ENCODE measurements at places on chromosomes 11 and 22.

DNA sequence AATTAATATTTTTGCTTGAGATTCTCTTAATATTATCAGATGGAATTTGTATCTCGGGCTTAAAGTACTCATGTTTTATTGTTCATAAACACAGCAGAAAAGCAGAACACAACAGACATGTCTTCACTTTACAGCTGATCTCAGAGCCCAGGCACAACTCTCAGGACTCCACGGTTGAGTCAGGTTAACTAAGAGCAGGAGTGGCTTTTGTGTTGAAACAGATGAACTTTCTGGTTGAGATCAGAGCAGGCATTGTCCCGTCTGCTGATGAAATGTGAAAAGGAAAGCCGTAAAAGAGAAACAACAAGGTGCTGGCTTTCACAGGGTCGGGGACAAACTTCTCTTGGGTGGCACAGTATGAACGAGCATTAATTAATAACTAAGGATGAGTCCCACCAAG, 49.0 kb downstream of the JHY start:
- no peak for DNase-seq

DNA sequence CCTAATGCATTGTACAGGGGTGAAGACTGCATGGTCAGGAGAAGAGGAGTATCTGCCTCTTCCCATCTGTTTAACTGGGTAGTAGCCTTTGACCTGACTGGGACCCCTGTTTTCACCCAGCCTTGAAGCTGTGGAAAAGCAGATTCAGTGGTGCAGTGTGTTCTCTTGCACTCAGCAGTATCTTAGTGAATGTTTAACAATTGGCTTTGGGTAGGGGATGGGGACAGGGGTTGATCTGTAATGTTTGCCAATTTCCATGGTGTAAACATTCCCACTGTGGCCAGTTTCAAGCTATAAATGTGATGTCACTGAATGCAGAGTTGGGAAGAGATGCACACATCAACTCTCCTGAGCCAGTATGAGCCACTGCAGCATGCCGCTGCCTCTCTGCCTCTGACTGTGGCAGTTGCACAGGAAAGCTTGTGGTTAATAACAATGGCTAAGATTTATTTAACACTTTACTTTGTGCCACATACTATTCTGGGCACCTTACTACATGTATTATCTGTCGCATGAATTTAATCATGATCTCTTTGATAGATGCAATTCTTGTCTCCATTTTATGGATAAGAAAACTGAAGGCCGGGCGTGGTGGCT, 15.7 kb downstream of the FJX1 start:
- no peak for DNase-seq

DNA sequence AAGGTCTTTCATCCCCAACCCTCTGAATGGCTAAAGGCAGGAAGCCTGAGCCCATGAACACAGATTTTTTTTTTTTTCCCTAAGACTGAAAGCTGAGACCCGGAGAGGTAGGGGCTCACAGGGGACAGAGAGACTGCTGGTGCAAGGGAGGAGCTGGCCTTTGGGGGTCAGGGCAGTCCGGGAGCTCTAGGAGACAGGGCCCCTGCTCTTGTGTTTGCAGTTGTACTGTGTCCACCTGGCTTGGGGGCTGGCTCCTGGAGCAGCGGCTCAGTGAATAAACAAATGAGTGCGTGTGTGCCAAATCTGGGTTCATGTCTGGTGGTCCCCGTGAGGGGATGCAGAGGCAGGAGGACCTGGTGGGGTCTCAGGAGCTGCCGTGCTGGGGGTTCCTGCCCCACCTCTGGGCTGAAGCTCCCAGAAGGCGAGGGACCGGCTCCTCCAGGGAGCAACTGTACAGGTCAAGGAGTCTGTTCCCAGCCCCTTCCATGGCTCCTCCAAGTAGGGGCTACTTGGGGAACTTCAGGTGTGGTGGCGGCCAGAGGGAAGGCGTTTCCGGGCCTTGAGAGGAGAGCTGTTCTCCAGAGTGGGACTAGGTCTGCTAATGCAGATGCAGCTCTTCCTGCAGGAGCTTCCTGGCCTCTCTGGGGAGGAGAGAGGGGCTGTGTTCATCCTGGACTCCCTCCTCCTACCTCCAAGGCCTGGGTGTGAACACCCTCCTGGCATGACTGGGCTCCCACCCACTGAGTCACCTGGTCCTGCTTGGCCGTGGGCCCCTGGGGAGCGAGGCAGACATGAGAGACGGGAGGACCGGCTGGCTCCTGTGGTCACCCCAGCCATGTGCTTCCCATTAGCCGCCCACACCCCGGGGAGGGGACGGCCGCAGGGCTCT, 57.6 kb downstream of the FBXO7 start:
- no peak for DNase-seq

DNA sequence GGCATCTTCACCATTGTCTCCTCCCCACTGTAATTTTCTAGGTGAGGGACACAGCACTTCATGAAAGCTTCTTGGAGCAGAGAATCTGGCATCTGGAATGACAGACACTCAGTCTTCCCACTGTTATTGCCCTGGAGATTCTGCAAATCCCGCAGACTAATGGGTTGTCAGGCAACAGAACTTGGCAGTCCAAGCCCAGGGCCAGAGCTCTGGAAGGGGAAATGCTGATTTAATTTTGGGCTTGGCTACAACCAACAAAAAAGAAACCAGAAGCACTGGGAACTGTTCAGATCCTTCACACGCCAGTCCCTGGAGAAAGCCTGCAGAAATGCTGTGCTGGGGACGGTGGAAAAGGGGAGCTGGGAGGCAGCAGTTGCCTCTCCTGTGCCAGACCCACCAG, 71.5 kb upstream of the BID start:
- no peak for DNase-seq

DNA sequence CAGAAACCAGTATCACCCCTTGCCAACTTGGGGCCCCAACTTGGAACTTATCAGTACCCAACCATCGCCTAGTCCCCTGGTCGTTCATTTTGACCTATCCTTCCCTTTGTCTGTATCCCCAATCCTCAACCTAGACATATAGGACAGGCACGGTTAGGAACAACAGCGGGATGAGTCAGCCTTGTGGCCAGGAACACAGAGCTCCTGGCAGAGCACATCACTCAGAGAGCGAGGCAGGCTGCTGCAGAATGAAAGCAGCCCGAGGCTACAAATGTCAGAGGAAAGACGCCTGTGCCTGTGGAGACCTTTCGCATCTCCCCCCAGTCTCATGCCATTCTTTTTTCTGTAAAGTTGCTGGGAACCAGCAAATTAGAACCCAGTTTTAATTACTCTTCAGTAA, 14.6 kb downstream of the DKK3 start:
- no peak for DNase-seq

- DNase-seq = no peak
Measured at GRCh38 chr11:5967708-5968107, 586 bp downstream of the OR56A5 start.

- DNase-seq = no peak
Measured at GRCh38 chr11:117924631-117925170, 4.5 kb downstream of the TMPRSS13 start.

DNA sequence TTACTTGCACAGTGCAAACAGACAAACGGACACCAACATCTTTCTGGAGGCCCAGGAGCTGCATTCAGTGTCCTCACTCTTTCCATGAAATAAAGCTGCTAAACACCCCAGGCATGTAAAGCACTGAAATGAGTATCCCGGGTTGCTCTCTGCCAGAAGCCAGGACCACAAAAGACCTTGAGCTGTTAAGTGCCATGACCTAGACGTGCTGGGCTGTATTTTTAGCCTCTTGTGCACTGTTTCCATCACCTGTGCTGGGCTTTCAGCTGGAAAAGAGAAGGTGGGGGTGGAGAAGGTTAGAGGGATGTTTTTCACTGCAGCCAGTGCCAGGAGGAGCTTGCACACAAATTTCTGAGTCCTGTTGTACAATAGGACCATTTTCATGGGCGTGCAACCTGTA, 3.4 kb upstream of the KREMEN1 start:
- DNase-seq = no peak

DNA sequence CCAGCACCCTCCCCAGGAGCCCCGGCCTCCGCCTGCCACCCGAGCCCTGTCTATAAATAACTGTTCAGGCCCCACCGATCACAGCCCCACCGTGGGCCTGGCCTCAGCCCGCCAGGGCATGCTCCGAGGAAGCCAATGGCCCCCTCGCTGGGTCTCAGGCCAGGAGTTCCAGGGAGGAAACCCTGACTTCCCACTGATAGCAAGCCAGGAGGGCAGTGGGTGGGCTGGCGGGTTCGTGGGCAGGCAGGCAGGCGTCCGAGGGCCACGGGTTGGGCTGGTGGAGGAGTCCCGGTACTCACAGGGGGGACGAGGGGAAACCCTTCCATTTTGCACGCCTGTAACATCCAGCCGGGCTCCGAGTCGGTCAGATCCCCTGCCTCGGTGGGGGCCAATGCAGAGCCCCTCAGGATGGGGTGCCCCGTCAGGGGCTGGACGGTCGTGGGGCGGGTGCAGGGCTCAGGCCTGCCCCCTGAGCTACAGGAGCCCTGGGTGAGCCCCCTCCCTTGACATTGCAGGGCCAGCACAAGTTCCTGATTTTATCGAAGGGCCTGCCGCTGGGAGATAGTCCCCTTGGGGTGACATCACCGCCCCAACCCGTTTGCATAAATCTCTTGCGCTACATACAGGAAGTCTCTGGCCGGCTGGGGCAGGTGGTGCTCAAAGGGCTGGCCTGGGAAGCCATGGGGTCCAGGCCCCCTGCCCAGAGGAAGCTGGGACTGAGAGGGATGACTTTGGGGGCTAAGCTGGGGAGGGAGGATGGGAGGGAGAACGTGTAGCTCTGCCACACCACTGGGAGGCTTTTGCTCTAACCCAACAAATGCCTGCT, at the start of gene SPI1:
Gene SPI1, minus strand, starts transcription at position 538 of the 826 bp plus-strand sequence. Its CDS starts 194 bp downstream, at position 344.
- DNase-seq = no peak

- no peak for DNase-seq
Measured at GRCh38 chr22:49751318-49751965, 76.2 kb downstream of the BRD1 start.

DNA sequence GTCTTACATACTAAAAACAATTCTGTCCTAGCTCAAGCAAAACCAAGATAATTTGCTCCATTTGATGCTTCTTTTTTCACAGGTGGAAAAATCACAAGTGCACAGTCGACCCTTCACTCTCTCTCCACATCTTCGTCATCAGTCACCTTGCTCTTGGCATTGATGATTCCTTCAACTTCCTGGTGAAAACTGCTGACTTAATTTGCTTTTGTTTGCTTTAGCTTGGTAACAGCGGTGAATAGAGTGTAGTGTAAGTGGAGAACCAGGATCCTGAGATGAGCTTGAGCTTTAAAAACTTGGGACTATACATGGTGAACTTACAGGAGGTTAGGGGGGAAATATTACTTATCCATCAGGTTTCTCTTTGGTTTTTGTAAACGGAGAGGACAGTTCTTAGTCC, 331.1 kb upstream of the ARHGAP42 start:
- DNase-seq = no peak

DNA sequence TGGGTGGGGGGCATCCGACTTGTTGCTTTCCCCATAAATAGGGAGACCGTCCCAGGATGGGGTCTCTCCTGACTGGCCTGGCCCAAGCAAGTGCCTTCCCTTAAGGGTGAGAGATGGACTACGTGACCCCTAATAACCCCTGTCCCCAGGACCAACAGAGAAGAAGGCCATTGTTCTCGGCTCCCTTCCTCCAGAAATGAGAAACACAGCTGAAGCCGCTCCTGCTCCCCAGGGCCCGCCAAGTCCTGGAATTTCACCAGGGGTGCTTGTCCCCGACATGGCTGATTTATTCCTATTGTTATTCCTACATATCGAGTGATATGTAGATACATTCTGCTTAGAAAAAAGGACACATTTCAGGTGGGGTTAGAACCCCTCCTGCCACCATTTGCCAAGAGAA, 100.8 kb downstream of the TP53I11 start:
- no peak for DNase-seq

- DNase-seq = no peak
Measured at GRCh38 chr22:46023558-46023981, 46.6 kb upstream of the WNT7B start.

Data from stimulated activated CD8-positive, alpha-beta memory T cell treated with anti-CD3 and anti-CD28 coated beads, Interleukin-4, amount 100 ng/mL, for 4 hours (primary cell).